ENCODE measurements at places on chromosomes 4 and X. TPM values are rescaled to one million over a fixed set of nuclear protein-coding genes. Genes with fewer than 3 reads are reported as not detected.

The TRIM60 gene
- not detected for total RNA-seq

The SPACA5 gene
- not detected for total RNA-seq

The P2RY10 gene
- total RNA-seq, result 105 TPM

The SLC16A2 gene
- total RNA-seq, result 0.12 TPM

The ATP10D gene
- 18.9 TPM for total RNA-seq

The HEPH gene
- total RNA-seq, result not detected

The NXF2 gene
- total RNA-seq, result not detected

The MID1IP1 gene
- 77.7 TPM for total RNA-seq

The CPLX1 gene
- total RNA-seq, result 0.14 TPM

The CT45A2 gene
- not detected for total RNA-seq

The HTN1 gene
- total RNA-seq, result not detected

DNA sequence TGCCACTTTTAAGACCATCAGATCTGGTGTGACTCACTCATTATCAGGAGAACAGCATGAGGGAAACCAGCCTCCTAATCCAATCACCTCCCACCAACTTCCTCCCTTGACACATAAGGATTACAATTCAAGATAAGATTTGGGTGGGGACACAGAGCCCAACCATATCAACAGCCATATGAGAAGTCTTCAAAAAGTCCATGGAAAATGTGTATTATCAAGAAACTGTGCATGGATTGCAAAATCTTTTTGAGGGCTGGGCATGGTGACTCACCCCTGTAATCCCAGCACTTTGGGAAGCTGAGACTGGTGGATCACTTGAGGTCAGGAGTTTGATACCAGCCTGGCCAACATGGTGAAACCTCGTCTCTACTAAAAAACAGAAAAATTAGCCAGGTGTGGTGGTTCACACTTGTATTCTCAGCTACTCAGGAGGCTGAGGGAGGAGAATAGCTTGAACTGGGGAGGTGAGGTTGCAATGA is 17.8 kb upstream of the RPL39 start:
- DNase-seq, result no peak

DNA sequence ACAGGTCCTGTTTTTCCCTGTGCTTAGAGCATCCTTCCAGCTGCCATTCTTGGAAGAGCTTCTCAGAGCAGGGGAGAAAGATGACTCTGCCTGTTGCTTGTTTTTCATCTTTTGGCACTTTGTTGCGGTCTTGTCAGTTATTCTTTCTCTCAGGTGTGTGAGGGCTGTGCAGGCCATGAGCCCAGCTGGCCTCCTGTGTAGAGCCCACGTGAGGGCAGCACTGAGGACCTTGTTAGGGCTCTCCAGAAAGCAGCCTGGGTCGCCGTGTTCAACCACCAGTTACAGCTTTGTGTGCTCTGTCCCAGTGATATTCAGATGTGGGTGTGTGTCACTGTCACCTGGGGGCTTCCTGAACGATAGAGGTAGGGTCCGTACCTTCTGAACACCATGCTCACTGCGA is 52.8 kb downstream of the NOP14 start:
- no peak for DNase-seq

GRCh38 chrX:23554304-23554703 is 113.0 kb upstream of the PRDX4 start:
- DNase-seq, result no peak

GRCh38 chr4:79209822-79210635 is 115.8 kb downstream of the NAA11 start:
- DNase-seq, result no peak

DNA sequence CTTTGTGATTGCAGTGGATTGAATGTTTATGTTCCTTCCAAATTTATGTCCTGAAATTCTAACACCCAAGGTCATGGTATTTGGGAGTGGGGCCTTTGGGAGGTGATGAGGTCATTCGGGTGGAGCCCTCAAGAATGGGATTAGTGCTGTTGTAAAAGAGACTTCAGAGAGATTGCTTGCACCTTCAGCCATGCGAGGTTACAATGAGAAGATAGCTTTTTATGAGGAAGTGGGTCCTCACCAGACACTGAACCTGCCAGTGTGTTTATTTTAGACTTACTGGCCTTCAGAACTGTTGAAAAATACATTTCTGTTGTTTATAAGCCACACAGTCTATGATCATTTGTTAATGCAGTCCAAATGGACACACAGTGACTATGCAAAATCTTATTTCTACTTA is 161.0 kb upstream of the GPRIN3 start:
- DNase-seq, result no peak

DNA sequence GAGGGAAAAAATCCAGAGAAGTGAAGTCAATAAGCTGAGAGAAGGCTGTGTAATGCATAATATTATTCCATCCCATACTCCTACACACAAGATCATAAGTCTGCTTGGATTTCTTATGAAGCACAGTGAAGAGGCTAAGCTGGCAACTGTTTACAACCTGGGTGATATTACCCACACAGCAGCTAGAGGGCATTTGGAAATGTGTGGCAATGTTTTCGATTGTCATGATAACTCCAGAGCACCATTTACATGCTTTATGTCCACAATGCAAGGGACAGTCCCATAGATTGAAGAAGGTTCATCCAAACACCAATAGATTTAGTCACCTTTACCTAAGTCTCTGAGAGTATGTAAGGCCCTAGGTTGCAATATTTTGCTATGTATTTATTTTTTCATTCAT is 412.2 kb downstream of the PPP3CA start:
- DNase-seq, result no peak

- no peak for DNase-seq
Measured at GRCh38 chrX:12142661-12143060, 4.4 kb downstream of the FRMPD4 start.

- no peak for DNase-seq
Measured at GRCh38 chr4:186719925-186720694, 3.5 kb downstream of the FAT1 start.

GRCh38 chrX:55135171-55135570 is 46.4 kb downstream of the PAGE2 start:
- DNase-seq, result peak; percentile 45

DNA sequence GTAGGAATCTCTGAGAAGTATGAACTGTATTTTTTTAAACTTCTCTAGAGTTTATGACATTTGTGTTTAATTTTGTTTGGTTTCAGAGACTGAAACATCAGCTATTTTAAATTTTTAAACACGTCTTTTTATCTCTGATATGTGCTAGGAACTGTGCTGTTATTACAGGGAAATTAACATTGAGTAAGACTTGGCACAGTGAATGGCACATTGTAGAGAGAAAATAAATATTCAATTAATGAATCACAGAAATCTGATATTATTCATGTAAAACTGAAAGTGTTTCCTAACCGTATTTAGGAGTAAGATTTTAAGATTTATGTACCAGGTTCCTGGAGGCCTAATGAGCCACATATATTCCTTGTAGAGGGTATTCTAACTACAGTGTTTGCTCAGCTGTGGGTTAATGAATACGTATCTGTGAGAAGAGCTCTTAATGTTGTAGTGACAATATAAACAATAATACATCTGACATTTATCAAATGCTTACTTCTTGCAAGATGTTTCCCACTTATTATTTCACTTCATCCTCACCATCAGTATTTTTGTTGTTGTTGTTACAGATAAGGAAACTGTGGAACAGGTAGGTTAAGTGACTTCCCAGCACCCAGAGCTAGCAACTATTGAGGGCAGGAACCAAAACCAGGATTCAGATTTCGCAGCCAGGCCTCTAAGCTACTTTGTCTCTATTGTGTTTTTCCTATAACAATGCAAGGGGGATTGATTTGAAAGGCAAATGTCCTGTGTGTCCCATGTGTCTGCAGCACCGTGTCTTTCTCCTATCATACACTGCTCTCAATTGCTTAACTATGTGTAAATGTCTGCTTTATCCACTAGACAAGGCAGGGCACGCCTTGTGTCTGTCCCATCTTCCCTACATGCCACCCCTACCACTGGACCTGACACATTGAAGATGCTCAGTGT is 121.1 kb upstream of the FAM9C start:
- no peak for DNase-seq
